ENCODE measurements at places on chromosomes 6 and 20. TPM values are rescaled to one million over a fixed set of nuclear protein-coding genes. Genes with fewer than 3 reads are reported as not detected.

DNA sequence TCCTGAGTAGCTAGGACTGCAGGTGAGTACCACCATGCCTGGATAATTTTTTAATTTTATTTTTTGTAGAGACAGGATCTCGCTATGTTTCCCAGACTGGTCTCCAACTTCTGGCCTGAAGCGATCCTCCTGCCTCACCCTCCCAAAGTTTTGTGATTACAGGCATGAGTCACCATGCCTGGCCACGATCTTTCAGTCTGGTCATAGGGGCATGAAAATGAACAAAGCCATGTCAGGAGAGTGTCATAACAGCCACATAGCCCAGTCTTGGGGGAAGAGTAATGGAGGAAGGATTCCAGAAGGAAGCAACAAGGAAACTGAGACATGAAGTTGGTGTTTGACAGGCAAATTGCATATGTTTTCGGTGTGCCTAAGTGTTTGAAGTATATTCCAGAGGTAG lies 17.0 kb upstream of the SNX3 start:
- DNase-seq: no peak

- no peak for DNase-seq
These were observed 47.8 kb upstream of the FRMD1 start for GRCh38 chr6:168126566-168127383.

DNA sequence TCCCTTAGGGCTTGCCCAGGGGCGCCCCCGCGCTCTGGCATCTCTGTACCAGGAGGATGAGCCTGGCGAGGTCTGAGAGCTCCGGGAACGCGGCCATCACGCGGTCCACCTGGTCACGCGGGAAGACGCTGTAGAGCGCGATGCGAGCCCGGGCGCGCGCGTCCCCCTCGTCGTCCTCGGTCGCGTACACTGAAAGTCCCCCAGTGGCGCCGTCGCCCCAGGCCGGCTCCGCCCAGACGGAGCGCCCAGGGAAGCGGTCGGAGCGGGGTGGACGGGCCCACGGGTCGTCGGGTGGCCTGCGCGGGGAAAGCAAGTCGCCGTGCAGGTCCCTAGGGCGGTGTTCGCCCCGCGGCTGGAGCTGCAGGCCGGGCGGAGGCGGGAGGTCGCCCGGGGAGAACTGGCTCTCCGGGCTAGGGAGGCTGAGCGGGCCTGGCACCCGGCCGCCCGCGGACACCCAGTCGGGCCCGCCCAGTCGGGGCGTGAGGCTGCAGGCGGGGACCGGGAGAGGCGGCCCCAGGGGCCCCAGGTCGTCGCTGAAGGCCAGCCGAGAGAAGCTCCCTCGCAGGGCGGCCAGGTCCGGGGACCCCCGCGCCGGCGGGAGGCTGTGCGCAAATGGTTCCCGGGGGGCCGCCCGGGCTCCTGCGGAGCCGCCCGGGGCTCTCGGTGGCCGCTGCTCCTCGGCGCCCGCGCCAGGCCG lies 34.0 kb downstream of the ZC3H12D start:
- no peak for DNase-seq

GRCh38 chr6:158230967-158231550 lies 62.9 kb downstream of the GTF2H5 start:
- no peak for DNase-seq

DNA sequence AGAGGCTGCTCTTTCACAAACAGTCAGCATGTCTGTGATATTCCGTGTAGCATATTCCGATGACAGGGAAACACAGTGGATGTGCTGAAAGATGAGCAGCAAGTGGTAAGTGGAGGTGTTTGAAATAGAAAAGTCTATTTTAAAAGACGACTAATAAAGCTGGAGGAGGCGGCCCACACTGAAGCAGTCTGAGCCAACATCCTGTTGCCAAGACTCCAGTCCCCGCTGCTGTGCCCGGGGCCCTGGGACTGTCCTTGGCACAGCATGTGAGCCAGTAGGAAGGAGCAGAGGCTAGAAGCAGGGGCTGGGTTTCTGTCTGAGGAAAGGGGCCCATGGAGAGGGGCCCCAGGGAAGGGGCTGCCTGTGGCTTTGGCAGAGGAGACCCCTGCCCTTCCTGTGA lies 351.5 kb upstream of the CHD6 start:
- no peak for DNase-seq

- DNase-seq: no peak
These were observed 66.8 kb downstream of the TBC1D7 start for GRCh38 chr6:13261464-13261994.

DNA sequence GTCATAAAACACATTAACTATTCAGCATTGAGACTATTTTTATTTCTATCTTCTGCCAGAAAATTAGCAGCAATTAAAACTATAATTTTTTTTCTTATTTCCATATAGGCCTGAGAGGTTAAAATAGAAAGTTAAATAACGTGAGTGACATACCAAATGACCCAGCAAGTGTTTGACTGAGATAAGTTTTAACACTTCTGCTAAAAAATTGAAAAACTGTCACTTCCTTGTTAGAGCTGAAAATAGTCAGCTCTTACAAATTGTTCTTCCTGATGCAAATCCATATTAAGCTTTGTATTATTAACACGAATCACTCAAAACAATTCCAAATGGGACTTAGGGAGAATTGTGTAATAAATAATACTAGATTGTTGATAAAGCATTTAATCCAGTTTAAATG lies 26.5 kb upstream of the STX11 start:
- no peak for DNase-seq

DNA sequence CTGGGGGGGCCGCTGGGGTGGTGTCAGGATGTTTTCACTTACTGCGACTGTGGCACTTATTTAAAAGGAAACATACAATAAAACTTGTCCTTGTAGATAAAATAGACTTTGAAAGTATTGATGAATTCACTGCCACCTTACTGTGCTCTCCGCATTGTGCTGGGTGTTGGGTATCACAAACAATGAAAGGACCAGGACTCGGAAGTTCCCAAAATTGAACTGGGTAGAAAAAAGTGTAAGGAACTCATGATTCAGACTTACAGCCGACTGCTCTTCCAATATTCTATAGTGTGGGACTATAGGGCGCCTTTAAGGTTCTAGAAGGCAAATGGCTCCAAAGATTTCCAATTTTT lies 32.1 kb upstream of the ID4 start:
- DNase-seq: no peak

DNA sequence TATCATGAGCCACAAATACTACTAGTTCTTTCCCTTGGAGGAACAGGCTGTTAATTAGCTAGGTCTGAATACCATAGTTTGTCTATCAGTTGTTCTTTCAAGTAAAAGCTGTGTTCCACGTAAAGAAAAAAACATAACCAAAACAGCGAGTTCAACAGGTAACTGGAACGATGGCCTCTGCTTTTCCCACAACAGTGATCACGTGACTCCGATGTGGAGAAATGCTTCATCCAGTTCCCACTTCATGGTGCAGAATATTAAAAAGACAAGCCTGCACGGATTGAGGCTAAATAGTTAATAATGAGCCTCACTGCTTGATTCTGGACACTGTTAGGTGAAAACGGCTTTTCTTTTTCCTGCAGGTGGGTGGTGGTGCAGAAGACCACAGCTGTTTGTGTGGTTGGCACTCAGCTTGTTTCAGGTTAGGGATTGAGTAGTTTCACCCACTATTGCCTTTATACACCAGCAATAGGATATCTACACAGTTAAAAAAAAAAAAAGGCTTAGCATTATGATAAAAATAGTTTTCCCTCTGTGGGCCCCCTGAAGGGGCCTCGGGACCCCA lies 88.1 kb downstream of the DACT2 start:
- no peak for DNase-seq

- peak; percentile 64 for DNase-seq
These were observed at the start of gene HFE for GRCh38 chr6:26087284-26088115. Gene HFE, plus strand, starts transcription at chr6:26087429. Its CDS starts 12 bp downstream, at chr6:26087441.

- no peak for DNase-seq
These were observed 62.0 kb downstream of the DLGAP4 start for GRCh38 chr20:36367907-36368799.

DNA sequence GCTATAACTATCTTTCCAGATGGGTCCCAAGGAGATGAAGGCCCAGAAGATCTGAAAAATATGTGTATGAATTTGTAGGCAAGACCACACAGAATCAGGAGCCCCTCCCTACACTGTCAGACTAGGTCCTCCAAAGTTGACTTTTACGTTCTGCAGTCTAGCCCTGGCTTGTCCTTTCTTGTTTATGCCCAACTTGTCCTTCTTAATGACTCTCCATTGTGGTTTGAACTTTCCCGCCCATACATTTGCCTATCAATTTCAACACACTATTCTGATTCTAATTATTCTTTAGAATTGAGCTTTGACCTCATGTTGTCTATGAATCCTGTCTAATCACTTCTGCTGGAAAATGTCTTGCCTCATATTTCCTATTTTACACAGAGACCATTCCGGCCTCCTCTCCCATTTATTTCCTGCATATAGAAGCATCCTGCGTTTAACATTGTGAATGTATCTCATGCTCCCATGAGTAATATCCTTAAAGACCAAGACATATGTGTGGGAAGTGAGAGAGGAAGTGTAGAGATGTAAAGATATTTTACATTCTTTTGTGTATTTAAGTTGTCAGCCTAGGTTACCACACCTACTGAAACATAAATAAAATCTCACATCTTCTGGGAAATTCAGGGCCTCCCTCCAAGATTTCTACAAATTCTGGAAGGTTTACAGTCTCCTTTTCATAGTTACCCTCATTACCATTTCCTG lies 348.3 kb downstream of the BCKDHB start:
- no peak for DNase-seq

DNA sequence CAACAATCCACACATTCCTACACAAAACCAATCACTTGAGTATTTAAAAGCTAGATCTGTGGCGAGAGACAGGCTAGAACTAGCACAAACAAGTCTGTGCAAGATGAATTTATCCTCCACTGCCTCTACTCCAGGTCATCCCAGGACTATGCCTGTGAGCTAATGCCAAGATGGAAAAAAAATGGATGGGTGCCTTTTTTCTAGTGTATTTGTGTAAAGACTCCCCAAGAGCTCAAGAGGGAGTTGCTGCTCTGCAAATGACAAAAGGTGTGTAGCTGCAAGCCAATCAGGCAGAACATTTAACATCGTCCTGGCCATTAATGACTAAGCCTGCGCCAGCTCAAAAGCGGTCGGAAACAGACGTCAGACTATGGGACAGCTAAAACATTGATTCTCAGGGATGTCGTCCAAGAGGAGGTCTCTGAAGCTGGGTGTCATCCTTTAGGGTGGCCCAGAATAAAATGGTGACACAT lies 21.9 kb downstream of the ATXN1 start:
- no peak for DNase-seq

- DNase-seq: no peak
These were observed 35.3 kb downstream of the ELOVL2 start for GRCh38 chr6:11008821-11009220.

GRCh38 chr20:22341508-22341907 lies 242.9 kb downstream of the FOXA2 start:
- no peak for DNase-seq

GRCh38 chr6:141110481-141110880 lies 1022.2 kb upstream of the GJE1 start:
- DNase-seq: no peak

GRCh38 chr20:35276408-35276807 lies 1.5 kb downstream of the MMP24OS start:
- DNase-seq: no peak

- DNase-seq: no peak
These were observed 3.5 kb upstream of the C6orf163 start for GRCh38 chr6:87341158-87341557.

DNA sequence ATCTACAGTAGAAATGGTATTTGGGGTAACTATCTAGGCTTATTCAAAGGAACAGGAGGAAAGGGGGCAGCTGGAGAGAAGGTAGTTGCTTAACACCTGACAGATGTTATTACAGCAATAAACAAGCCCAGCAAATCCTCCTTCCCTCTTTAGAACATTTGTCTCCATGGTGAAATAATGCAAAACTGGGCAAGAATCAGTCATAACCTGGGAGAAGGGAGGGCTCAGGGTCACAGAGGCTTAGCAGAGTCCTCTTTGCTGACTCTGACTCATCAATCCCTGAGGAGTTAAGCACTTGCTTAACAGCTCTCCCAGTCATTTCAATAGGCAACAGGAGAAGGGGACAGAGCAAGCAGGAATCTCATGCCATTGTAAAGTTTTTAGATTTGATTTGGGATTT lies 230.3 kb downstream of the IBTK start:
- no peak for DNase-seq

DNA sequence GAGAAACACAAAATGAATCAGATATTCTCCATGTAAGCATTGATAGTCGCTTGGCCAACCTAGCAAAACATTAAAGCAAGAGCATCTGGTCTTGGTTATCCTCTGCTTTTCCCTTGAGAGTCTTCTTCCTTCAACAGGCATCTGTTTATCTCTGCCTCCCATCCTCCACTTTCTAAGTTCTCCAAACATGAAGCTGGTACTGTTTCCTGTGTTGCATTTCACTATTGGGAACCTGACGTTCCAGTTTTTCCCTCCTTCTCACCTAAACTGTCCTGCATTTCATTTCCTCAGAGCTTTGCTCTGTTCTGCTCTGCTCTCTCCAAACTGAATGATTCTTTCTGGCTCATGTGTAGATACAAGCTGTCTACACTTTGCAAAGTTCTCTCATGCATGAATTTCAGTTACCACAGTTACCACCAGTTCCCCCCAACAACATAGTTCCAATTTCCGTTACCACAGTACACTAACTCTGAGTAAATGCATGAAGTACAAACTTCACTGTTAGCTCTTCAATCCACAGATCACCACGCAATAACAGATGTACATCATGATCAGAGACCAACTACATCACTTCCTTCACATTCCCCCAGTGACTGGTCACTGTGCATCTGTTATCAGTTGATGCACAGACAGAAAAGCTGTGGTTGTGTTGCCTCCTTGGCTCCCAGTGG lies 86.7 kb upstream of the F13A1 start:
- no peak for DNase-seq

GRCh38 chr20:8601542-8601912 lies 467.4 kb upstream of the PLCB4 start:
- no peak for DNase-seq

GRCh38 chr6:124551711-124552233 lies 410.5 kb upstream of the RNF217 start:
- DNase-seq: no peak

DNA sequence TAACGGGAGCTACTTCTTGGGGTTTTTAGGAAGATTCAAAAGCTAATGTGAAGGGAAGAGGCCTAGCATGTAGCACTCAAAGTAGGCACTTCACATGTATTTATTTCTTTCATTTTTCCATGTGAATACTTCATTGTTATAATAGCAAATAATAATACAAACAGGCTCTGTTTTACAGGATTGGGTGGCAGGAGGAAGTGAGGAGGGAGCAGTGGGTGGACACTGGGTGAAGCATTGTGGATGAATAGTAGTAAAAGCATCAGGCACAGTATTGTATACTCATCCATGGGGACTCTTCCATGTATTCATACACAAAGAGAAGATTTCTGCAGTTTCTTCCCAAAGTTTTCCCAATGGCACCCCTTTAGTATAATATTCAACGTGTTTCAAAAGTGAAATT lies 38.4 kb upstream of the SNRPB2 start:
- no peak for DNase-seq

Gene TREML1
- not detected for total RNA-seq

Gene LAMA4
- total RNA-seq: 49.4 TPM

Gene ZNF76
- total RNA-seq: 58.3 TPM

Gene MCM8
- total RNA-seq: 11.3 TPM

Gene OR2H1
- total RNA-seq: not detected

Gene PSORS1C1
- total RNA-seq: 1.1 TPM

Gene CPXM1
- 160 TPM for total RNA-seq

Gene WFDC5
- total RNA-seq: not detected

Gene MAK
- 0.14 TPM for total RNA-seq

Gene ZDHHC14
- 10.4 TPM for total RNA-seq

Gene EPPIN
- not detected for total RNA-seq

Gene HEY2
- total RNA-seq: 11.7 TPM

Gene GGTLC1
- total RNA-seq: not detected

Gene LINC00237
- not detected for total RNA-seq

Gene BPIFB4
- total RNA-seq: not detected

Gene FLOT1
- 96.5 TPM for total RNA-seq

Gene HNF4A
- total RNA-seq: 0.20 TPM

Gene PNPLA1
- total RNA-seq: 0.14 TPM
